ENCODE measurements at places on chromosomes 1 and 21.

- no peak for DNase-seq
These were observed 54.2 kb downstream of the SLC37A1 start for GRCh38 chr21:42567861-42568260.

- DNase-seq: no peak
These were observed 111.4 kb downstream of the HLX start for GRCh38 chr1:220990427-220991339.

DNA sequence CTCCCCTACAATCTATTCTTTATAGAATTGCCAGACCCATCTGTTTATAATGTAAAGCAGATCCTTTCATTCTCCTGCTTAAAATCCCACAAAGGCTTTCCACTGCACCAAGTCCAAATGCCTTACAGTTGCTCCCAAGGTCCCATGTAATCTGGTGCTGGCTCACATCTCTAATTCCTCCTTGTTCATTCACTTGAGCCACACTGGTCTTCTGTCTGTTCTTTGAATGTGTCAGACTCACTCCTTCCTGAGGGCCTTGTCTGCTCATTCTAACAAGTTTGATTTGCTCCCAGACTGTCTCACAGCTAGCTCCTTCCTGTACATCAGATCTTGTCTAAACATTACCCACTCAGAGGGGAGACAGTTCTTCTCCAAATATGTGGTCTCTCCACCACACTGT lies 38.9 kb downstream of the ALG14 start:
- no peak for DNase-seq

DNA sequence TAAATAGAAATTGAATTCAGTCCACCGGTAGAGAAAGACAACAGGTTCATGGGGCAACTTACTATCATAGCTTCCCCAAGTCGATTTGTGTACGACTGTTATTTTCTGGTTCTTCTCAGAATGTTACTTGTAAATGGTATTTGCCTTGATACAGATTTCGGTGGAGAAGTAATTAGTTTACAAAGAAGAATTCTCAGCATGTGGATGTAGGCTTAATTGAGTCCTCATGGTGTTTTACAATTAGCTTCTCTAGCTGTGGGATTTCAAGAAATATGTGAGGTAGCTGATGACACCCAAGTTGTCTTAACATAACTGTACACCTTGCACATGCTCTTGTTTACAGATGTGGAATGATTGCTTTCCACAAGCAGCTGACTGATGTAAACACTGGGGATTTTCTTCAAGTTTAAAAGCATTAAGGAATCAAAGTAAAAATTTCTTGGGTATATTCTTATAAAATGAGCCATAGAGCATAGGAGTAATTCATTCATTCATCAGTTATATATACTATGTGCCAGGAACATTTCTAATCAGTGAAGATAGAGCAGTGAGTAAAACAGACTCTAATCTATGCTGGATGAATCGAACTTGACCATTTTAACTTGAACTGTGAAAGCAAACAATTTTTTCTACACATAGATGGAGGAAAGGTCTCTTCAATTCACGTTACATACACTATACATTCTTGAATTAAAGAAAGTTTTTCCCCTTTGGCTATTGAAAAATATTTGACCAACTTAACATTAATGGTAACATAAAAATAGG lies 1.4 kb downstream of the MACO1 start:
- no peak for DNase-seq

- DNase-seq: no peak
These were observed 97.5 kb downstream of the DISC1 start for GRCh38 chr1:231724041-231724440.

DNA sequence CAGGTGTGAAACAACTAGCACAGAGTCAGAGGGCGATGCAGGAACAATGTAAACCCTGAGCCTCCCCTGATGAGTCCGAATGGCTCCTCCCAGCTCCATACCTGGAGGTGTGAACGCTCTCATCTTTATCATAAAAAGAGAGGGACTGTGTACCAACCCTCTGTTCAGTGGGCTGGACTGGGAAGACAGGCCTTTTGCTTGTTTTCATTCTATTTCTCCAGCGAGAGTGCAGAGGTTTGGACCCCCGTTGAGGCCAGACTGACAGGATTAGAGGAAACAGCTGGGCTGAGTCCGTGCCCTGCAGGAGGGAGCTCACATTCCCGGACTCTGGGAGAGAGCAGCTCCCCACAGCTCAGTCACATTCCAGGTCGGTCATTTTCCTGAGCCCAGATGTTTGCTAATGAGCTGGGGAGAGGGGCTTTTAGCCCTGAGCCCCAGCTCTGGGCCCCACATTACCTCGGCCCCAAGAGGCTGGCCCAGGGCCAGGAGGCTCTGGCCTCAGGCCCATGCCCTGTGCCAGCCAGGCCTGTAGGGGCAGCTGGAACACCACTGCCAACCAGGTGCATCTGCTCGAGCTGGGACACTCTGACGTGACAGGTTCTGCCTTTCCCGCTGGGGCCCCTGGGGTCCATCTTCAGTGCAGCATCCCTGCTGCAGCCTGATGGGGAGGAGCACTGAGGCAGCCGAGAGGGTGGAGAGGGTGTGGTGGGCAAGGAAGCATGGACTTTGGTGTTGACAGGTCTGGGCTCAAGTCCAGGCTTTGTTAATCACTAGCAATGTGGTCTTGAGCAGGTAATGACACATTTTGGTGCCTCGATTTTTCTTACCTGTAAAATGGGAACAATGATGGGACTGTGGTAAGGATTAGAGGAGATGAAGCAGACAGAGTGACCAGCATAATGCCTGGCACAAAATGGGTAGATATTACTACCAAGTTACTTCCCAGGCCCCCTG lies 3.5 kb upstream of the NBL1 start:
- no peak for DNase-seq

DNA sequence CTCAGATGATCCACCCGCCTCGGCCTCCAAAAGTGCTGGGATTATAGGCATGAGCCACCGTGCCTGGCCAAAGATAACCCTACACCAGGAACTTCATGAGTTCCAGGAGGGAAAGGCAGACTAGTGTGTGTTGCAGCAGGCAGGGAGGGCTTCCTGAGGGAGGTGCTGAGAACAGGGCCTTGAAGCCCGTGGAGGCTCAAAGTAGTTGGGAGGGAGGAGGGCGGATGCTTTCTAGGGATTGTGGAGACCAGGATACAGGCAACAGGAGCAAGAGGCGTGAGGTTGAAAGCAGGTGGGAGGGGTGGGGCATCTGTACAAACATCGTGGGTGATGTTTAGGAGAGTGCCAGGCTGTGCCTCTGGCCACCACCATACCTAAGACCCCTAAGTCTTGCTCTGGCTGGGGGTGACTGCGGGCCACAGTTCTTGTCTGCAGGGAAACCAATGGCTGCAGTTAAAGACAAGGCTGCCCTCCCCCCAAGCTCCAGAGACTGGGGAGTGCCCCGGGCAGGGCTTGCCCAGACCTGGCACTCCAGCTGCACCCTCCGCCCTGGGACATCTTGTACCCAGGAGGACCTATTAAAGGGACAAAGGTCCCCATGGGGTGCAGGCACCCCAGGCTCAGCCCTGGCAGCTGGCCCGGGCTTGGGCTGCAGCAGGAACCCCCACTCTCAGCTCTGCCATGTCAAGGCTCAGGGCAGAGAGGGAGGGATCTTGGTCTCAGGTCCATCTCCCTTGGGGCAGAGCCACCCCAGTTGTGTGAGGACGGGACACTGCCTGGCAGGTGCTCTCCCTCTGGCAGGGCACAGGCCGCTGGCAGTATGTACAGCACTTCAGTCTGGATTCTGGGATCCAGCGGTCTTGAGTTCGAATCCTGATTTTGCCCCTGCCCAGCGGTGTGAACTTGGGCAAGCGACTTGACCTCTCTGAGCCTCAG lies 22.1 kb upstream of the CASZ1 start:
- no peak for DNase-seq

GRCh38 chr1:25809283-25809926 lies 9.4 kb downstream of the SELENON start:
- DNase-seq: no peak

DNA sequence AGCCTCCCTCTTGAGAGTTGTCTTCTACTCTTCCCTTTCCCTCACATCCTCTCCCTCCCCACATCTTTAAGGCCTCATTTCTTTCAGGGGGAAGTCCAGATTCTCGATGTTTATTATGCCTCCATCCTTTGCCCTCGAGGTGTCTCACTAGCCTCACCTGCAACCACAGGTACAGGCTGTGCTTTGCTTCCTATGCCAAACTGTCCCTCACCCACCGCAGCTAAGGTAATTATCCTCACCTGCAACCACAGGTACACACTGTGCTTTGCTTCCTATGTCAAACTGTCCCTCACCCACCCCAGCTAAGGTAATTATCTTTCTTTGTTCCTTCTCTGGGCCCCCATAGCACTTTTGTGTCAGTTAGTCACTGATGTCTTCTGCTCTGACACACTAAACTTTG lies 328.1 kb upstream of the SNX7 start:
- no peak for DNase-seq

- no peak for DNase-seq
These were observed 60.1 kb upstream of the PTCH2 start for GRCh38 chr1:44903011-44903680.

- DNase-seq: no peak
These were observed 164.3 kb downstream of the MIS18A start for GRCh38 chr21:32114419-32115035.

DNA sequence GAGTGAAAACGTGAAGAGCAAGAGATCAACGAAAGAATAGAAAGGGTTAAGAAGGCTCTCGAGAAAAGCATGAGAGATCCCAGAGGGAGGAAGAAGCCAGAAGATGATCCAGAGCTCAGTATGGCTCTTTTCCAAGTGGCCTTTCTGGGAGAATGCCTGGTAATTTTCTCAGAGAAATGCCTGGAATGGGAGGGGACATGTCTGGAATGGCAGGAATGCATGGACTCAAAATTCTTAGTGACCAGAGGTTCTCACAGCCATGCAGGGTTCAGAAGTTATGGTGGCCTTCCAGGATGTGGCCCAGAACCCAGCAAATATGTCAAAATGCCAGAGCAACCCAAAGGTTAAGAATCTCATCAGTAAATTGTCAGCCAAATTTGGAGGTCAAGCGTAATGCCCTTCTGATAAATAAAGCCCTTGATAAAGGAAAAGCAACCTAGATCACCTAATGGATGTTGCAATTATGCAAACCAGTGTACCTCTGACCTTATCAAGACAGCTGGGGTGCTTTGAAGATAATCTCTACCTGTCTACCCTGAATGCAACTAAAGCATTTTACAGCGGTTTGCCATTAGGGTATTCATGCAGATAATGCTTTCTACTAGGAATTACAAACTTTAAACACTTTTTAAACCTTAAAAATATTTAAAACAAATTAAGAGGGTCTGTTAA lies 53.1 kb downstream of the NBPF6 start:
- no peak for DNase-seq

DNA sequence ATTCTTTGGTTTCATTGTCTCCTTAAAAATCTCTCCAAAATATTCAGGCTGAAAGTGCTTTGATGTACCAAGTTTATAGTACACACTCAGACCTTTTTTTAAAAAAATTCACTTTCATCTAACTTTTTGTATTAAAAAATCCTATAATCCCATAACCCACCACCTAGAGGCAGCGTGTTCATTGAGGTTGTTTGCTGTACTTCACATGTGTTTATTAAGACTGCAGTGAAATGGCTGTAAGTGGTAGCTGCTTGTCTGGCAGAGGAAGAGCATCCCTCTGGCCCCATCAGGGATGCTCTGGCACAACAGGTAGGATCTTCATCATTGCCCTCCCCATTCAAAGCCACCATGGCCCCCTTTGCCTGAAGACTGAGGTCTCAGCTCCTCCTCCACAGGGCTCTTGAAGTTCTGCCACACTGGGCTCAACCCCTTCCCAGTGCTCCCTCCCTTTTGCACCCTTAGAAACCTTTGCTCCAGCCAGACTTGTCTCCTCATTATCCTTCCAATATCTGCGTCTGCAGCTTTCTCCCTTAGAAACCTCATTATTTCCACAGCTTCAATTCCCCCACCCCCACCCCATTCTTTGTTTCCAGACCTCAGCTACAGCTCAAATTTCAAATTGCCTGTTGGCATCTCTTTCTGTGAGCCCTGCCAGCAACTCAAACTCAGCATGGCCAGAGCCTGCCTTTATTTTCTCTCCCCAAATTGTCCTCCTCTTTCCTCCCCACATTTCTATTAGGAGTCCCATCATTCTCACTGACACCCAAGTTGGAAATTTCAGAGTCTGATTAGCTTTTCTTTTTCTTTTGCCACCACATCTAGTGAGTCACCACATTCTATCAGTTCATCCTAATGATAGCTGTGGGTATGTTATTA lies 369.6 kb upstream of the USP24 start:
- DNase-seq: no peak

DNA sequence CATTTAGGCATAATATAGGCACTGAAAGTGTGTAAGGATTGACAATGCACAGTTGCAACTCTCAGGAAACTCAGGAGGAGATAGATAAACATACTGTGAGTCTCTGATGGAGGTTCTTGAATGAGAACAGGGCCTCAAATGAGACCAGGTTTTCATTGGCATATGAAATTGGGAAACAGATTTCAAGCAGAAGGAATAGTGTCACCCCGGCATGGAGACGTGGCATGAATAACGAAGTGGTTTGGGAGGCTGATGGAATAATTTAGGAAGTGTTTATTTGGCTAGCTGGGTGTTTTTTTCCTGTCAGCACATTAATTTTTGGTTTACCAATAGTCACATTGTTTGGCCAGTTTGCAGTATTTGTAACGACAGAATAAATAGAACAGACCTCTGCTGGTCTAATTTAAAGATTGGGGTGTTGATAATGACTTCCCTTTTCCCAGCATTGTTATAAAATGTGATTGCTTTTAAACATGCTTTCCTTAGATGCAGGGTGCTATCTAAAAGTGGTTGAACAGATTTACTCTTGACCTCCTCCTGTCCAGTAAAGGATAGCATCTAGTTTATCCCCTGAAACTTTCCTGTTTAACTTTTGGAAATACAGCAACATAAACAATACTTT lies 132.0 kb downstream of the C1orf21 start:
- no peak for DNase-seq

DNA sequence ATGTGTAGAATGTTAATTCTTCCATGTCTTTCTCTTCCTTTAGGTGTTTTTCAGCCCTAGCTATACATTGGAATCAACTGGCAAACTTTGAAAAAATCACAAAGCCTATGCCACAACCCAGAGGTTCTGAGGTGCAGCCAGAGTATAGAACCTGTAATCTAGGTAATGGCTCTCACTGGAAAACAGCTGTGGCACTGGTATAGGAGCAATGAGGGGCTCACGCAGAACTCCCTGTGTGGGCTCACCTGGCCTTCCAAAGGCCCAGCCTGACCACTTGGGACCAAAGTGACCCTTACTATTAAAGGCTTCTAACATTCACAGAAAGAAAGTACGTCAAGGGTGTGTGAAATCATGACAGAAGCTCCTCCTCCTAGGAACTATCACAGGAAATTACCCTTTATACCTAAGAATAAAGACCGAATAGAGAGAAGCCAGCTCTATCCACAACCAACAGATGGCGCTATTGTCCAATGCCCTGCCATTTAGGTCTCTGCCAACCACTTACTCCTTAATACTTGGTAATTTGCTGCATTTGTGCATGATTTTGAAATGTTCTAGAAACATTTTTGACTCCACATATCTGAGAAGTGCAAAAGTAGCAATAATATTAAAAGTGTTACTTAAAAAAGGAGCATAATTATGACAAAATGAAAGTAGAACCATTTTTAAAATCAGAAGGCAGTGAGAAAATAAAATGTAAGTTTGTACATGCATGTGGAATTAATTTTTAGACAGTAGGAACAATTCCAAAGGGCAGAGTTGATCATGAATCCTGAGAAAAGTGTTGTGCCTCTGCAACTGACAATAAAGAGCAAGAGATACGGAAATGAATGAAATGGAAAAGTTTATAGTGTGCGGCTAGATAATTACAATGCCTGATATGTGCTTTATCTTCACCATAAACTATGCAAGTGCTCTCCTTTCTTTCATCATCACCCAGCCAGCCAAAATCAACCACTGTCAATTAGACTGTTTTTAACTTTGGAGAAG lies 93.1 kb upstream of the HAO2 start:
- DNase-seq: no peak

Data from activated B cell treated with CpG ODN at 0.5 μM for 24 hours (primary cell).